ELR (cell line): ENCODE measurements at places on chromosomes 1 and 21.

DNA sequence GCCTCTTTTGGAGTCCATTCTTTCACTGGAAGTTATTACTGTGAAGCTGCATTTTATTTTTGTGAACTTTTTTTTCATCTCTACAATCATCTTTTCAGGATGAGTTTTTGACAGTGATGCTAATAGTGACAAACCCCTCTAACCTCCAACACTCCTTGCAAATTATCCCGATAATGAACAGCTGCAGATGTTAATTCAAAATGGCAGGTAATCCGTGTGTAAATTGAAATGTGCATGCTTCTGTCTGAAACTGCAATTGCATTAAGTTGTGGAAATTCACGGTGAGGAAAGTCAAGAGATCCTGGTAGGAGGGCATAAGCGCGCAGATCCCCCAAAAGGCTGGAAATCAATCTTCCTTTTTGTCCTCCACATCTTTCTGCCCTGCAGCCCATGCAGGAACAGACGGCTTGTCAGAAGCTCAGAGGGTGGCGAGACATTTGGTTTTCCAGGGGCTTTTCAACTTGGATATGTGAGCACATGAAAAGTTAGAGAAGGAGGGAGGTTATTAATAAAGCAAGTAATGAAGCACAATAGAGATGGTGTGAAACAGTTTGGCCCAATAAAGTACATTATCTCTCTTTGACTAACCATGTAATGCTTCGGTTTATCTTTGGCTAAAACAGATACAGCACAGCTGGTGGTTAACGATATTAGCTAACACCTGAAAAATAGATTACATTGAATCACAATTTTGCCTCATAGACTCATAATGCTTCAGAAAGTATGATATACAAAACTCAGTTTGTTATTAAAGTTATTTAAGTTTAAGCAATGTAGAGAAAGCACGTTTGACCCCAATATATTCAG lies 143.5 kb upstream of the COA6 start:
- DNase-seq, result no peak

- DNase-seq, result peak; percentile 31
These were observed 52.5 kb downstream of the NMNAT2 start for GRCh38 chr1:183365676-183366075.

DNA sequence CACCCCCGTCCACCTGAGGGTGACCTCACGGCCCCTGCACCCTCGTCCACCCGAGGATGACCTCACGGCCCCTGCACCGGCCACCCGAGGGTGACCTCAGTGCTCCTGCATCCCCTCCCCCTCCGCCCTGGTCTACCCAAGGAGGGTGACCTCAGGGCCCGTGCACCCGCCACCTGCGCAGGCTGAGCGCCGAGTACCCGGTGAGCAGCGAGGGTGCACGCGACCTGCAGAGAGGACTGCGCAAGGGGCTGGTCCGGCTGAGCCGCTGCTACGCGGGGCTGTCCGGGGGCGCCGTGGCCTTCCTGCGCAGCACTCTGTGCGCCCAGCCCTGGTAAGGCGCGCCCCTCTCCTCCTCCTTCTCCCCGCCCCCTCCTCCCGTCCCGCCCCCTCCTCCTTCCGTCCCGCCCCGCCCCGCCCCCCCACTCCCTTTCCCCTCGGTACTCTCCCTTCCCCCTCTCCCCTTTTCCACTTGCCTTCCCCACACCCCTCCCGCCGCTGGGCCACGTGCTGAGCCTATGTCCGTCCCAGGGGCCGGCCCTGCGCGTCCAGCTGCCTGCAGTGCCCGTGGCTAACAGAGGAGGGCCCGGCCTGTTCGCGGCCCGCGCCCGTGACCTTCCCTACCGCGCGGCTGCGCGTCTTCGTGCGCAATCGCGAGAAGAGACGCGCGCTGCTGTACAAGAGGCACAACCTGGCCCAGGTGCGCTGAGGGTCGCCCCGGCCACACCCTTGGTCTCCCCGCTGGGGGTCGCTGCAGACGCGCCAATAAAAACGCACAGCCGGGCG lies 28.4 kb downstream of the TRIM11 start:
- DNase-seq, result peak; percentile 63

- DNase-seq, result no peak
These were observed 10.4 kb downstream of the SDCCAG8 start for GRCh38 chr1:243266231-243266630.

- peak; percentile 5 for DNase-seq
These were observed 82.5 kb upstream of the MPC2 start for GRCh38 chr1:168019407-168019806.

- no peak for DNase-seq
These were observed 15.3 kb downstream of the MAN1C1 start for GRCh38 chr1:25631750-25632485.
